ENCODE measurements at places on chromosomes 5 and 9.

DNA sequence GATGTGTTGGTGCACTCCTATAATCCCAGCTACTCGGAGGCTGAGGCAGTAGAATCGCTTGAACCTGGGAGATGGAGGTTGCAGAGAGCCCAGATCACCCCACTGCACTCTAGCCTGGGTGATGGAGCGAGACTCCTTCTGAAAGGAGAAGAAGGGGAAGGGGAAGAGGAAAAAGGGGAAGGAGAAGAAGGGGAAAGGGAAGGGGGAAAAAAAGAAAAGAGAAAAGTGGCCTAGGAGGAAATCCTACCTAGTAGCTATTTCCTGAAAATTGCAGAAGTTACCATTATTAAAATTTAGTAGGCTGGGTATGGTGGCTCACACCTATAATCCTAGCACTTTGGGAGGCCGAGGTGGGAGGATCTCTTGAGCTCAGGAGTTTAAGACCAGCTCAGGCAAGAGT, 67.4 kb downstream of the ARRDC3 start:
- DNase-seq, result no peak

- DNase-seq, result no peak
These were observed 79.3 kb downstream of the RXRA start for GRCh38 chr9:134405527-134405926.

- no peak for DNase-seq
These were observed 6.6 kb downstream of the BARX1 start for GRCh38 chr9:93948441-93949072.

GRCh38 chr9:22838266-22838665, 391.6 kb downstream of the DMRTA1 start:
- no peak for DNase-seq

DNA sequence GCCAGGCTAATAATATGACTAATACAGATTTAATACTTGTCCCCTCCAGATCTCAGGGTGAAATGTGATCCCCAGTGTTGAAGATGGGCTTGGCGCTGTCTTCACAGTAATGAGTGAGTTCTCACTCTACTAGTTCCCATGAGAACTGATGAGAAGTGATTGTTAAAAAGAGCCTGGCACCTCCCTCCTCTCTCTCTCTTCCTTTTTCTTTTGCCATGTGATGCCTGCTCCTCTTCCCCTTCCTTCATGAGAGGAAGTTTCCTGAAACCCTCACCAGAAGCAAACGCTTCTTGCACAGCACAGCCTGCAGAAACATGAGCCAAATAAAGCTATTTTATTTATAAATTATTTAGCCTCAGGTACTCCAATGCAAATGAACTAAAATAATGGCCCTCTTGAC, 55.2 kb downstream of the GLDC start:
- no peak for DNase-seq

DNA sequence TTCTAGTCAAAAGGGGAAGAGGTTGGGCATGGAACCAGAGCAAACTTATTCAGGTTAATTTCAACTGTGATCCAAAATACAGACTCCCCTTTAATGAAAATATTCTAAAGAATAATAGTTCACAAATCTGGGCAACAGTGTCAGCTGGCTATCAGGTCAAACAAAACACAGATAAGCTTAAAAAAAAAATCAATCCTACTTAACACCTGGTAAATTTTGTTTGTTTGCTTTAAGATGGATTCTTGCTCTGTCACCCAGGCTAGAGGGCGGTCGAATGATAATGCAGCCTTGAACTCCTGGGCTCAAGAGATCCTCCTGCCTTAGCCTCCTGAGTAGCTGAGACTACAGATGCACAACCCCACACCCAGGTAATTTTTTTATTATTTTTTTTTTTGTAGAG, 89.0 kb downstream of the UBAP2 start:
- no peak for DNase-seq

- no peak for DNase-seq
These were observed 252.2 kb downstream of the SYK start for GRCh38 chr9:91053824-91054223.

DNA sequence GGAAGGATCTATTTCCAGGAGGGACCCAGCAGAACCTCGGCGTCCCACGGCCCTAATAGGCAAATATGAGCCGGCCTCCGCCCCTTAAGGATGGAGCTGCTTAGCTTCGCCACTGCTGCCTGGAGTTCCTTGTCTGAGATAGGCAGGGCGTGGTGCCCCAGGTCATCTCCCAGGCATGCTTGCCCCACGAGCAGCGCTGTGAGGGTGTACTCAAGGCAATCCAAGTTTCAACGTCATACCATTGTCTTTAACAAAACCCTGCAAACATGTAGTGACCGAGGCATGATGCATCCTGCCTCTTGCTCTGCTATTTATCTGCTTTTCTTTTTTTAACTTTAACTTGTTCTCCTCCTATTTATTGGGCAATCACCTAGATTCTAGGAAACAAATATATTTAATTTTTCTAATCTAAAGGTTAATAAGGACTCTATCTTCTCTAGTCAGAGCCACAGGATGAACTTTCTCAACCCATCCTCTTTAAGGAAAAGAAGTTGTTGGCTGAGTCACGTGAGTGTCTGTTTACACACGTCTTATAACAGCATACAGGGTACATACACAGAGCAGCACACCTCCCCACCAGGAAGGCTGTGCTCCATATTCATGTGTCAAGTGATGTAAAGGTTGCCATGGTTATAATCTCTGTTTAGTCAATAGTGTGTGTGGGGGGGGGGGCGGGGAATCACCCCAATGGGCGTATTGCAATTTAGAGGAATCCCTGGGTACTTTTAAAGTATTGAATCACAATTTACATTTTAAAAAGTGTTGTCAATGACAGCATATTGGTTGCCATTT, 27.3 kb upstream of the ZSWIM6 start:
- no peak for DNase-seq

- DNase-seq, result no peak
These were observed 115.4 kb downstream of the HSD17B3 start for GRCh38 chr9:96186591-96187011.

GRCh38 chr5:60178101-60178500, 284.6 kb upstream of the PDE4D start:
- DNase-seq, result no peak

DNA sequence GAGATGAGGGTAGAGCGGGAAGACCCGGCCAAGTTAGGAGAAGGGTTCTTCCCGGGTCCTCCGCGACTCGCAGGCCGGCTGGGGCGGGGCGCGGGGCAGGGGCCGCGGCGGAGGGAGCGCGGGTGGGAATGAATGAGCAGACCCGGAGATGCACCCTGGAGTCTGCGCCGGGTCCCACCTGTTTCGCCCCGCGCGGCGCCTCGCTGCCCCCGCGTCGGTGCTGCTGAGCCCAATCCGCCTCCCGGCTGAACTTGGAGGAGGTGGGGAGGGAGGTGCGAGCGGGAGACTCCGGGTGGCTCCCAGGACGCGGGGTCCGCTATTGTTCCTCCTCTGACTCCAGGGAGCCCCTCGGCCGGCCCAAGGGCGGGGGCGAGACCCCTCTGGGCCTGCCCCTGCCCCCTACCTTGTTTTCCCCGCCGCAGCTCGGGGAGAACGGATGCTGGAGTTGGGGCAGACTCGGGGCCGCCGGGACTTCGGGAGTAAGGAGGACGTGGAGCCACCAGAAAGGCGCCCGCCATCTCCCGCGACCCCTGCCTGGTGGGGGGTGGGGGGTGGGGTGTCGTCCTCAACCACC, 659 bp downstream of the RAI14 start:
- no peak for DNase-seq

DNA sequence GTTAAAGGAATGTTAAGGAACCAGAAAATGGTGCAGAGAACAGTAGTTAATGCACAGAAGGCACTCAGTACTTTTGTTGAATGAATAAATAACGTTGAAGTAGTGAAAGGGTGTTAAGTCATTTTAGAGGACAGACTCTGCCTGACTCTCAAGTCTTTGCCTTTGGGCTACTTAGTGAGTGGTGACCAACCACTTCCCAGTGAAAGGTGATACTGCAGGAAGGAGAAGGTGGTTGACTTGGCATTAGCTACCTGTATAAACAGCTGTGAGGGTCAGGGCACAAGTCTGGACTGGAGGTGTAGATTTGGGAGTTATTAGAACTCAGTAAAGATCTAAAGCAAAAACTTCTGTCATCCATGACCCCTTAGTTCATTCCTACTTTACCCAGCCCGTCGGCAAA, 4.9 kb upstream of the SHB start:
- DNase-seq, result no peak

DNA sequence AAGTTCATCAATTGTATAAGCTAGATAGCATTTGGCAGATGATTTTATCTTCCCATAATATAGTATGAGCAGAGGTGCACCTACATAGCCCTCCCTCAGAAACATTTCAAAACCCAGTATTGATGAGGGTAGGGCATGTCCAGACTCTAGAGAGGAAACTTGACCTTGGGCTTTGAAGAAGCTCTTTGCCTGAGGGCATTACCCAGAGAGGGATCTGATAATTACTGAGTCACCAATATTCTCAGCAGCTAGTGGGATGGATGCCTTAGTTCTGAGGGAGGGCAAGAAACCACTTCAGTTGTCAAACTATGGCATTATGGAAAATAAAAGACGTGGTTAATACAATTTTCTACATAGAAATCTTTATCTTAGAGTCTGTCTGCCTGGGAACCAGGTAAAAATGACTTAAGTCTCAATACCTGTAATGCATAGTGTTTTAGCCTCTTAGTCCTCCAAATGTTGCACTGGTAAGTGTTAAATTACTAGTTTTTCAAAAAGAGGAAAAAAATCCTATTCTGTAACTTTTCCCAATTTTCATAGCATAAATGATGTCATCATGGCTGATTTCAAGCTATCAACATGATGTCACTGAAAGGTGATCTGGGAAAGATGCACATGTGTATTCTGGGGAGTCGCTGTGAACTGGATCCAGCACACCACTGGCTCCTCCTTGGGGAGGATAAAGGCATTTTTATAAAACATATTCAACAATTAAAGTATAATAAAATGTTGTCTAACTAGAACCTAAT, 809.0 kb downstream of the KCTD16 start:
- DNase-seq, result no peak

DNA sequence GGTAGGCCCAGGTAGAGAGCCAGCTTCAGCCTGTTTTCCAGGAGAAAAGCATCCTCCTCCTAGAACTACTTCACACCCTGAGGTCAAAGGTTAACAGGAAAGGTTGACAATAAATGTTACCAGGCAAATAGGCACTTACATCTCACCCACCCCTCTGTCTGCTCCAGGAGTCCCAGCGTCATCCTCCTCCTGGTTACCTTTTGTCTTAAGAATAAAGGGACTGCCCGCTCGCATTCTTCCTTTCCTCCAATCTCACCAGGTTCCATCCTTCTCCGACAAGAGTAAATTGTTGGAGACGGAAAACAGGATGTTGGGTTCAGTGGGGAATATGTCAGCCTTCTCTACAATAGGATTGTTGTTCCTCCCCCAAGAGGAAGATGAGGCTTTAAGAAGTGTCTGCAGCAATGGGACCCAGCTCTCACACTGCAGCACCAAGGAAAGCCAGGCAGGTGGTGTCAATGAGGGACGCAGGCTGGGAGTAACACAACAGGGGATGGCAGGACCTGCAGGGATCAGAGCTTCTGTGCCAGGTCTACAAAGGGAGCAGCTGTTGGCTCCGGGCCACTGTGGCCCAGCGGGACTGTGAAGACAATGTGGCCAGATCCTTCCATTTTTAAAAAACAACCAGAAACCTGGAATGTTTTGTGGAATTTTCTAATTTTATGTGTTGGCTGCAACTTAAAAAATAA, 29.0 kb downstream of the FAT2 start:
- no peak for DNase-seq

GRCh38 chr9:20395651-20396050, 226.6 kb downstream of the MLLT3 start:
- no peak for DNase-seq

- no peak for DNase-seq
These were observed 139.6 kb downstream of the HTR1A start for GRCh38 chr5:63822614-63823013.

GRCh38 chr9:135272608-135273007, 185.1 kb downstream of the OLFM1 start:
- DNase-seq, result no peak

GRCh38 chr9:34372467-34373011, 4.2 kb downstream of the MYORG start:
- DNase-seq, result no peak

GRCh38 chr5:80592105-80592504, 22.0 kb upstream of the ANKRD34B start:
- no peak for DNase-seq

DNA sequence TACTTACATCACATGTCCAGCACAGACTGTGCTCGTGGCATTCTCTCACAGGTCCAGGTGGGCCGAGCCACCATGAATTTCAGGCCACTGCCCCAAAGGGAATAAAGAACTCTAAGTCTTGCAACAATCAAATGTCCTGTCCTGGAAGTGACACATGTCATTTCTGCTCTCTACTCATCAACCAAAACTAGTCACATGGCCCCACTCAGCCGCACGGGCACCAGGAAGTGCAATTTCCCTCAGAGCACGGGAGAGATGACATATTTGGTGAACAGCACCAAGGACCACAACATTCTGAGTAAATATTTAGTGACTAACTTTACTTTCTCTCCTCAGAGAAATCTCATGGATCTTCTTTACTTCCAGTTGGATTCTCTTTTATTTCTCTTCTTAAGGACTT, 131.1 kb upstream of the TUT7 start:
- DNase-seq, result no peak

GRCh38 chr5:146042628-146043279, 62.6 kb downstream of the PLAC8L1 start:
- no peak for DNase-seq

GRCh38 chr5:109328626-109329025, 81.1 kb downstream of the PJA2 start:
- DNase-seq, result no peak

GRCh38 chr5:140322751-140323731, 20.1 kb upstream of the PFDN1 start:
- no peak for DNase-seq

GRCh38 chr9:116924462-116925110, 237.5 kb downstream of the TRIM32 start:
- DNase-seq, result no peak

- DNase-seq, result no peak
These were observed 248.2 kb downstream of the TRIM32 start for GRCh38 chr9:116935149-116935897.

DNA sequence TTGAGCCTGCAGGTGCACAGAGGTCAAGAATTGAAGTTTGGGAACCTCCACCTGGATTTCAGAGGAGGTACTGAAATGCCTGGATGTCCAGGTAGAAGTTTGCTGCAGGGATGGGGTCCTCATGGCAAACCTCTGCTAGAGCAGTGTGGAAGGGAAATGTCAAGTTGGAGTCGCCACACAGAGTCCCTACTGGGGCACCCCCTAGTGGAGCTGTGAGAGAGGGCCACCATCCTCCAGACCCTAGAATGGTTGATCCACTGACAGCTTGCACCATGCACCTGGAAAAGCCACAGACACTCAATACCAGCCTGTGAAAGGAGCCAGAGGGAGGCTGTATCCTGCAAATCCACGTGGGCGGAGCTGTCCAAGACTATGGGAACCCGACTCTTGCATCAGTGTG, 78.0 kb downstream of the GABRA1 start:
- DNase-seq, result no peak

- no peak for DNase-seq
These were observed 59.6 kb downstream of the SPTLC1 start for GRCh38 chr9:92055624-92056023.

GRCh38 chr9:135600296-135600817, 38.8 kb downstream of the PAEP start:
- DNase-seq, result no peak

Data from NCI-H187 (cell line).